ENCODE measurements at places on chromosomes 7 and 10. TPM values are rescaled to one million over a fixed set of nuclear protein-coding genes. Genes with fewer than 3 reads are reported as not detected.

- no peak for DNase-seq
Observed at GRCh38 chr7:43938892-43939482, 12.8 kb downstream of the UBE2D4 start.

GRCh38 chr10:33460505-33461294 is 126.2 kb upstream of the NRP1 start:
- DNase-seq: no peak

GRCh38 chr7:140003913-140004382 is 58.8 kb downstream of the PARP12 start:
- DNase-seq: peak; percentile 51

GRCh38 chr7:50727072-50727471 is 55.6 kb downstream of the GRB10 start:
- DNase-seq: no peak

DNA sequence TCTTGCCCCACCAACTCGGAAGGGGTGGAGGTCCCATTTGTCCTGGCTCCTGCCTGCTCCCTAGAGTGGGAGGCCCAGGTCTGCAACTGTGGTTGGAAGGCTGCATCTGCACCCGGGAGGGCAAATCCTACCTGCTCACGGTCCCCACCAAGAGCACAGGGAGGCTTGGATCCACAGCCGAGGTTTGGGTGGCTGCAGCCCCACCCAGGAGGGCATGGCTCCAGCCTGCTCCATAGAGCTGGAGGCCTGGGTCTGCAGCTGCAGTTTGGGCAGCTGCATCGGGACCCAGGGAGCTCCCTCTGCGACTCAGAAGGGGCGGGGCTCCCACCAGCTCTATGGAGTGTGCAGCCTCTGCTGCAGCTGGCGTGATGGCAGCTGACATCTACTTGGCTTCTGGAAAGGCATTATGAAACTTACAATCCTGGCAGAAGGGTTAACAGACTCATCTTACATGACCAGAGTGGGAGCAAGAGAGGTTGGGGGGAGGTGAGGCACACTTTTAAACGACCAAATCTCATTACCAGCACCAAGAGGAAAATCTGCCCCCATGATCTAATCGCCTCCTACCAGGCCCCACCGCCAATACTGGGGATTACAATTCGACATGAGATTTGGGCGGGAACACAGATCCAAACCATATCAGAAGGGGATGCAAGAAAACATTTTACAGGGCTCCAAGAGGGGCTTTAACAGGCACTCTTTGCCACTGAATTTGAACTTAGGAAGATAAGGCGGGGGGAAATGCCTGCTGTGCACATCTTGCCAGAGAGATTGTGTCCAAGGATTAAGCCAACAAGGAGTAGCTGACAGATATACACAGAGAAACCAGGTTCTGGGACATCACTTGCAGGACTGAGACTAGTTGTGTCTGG is 8.2 kb upstream of the BLVRA start:
- no peak for DNase-seq

- DNase-seq: no peak
Observed at GRCh38 chr10:110399106-110399964, 94.6 kb upstream of the SMNDC1 start.

DNA sequence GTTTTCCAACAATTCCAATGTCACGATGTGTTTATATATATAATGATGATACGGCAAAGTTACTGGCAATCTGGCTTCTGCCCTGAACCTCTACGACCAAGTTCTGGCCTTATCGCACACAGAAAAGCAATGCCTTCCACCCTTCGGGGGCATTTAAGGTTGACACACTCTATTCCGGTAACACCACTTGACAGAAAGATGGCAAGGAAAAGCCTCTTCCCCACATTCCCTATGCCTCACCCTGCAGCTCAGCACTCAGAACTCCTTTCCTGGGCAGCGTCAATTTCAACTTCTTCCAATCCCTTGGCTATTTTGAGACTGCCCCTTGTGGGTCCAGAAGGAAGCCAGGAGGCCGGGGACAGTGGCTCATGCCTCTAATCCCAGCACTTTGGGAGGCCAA is 2.5 kb upstream of the ADRB1 start:
- no peak for DNase-seq

DNA sequence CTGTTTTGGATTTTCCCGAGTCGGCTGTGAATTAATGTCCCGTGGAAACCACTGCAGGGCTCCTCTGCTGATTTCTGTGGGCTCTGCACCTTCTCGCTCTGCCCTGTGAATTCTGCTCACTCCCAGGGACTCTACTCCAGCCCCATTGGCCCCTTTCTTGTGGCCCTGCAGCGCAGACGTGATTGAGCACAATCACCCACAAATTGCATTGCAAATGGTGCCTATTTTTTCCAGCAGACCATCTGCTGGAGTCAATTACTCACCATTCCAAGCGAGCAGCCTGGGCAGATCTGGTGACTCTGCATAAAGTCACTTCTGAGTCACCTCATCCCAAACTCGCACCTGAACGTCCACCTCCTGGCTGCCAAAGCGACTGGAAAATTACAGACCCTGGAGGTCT is 235.8 kb downstream of the PAXIP1 start:
- DNase-seq: no peak

DNA sequence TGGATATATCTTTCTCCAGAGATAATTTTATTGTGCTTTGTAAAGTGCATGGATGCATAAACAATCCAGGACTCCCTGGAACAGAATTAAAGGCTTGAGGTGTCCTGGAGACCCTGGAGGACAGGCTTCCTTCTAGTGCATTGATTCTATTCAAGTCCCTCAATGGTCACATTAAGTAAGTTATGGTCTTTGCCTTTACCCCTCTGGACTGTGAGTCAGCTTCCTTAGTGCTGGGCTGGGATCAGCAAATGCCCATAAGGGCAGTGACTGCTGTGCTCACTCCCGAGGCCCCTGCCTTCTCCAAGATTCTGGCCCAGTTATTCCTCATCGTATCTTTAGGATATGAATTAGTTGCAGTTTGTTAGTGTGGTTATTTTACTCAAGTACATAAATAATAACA is 178.7 kb upstream of the PRSS58 start:
- DNase-seq: no peak

DNA sequence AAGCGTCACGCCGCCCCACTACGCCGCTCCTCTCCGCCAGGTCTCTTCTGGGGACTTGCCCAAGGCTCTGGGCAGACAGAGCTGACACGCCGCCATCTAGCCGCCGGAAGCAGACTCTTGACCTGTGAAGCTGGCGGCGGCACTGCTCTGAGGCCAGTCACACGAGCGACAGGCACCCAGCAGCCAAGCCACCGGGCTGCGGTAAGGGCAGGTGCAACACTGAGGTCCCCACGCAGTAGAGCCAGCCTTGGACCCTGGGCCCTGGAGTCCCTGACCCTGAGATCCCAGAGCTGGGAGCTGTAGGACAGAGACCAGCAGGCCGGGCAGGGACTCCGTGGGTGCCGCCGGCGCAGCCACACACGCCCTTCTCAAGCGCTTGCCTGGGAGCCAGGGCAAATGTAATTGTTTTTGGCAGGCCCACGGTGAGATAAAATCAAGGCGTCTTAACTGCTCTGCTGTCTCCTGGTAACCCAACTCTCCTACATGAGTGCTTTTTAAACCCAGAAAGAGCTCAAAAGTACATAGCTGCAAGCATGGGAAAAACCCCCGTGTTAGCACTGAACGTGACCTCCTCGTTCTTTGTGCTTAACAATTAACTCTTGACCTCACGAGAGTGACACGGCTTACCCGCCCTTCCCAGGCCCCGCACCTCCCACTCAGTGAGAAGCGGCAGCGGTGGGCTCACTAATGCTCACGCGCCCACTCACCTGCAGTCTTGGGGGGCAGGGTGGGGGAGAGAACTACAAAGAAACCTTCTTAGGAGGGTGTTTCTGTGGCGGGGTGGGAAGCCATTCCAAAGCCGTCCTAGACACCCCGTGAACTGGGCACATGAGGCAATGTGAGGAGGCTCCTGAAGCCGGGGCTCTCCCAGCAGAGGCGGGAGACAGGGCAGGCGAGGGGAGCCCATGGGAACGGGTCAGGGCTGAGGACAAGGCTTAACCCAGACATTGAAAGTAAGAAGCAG is 8.5 kb downstream of the GPER1 start:
- no peak for DNase-seq

DNA sequence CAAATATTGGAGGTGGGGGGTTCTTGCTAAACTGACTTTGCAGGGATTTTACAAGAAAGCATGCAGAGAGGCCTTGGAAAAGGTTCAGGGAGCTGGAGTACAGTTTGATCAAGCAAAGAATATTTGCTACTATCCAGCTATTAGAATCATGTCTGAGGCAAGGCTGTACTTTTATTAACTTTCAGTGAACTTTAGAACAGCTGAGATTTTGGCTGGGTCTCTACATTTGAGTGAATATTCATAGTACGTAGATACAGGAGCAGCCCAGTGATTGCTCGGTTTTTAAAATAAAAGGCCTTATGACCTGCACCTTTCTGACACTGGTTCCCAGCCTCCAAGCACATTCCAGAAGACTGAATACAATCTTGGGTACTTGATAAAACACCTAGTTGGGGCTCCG is 496.8 kb upstream of the AKR1E2 start:
- DNase-seq: no peak

- no peak for DNase-seq
Observed at GRCh38 chr10:83083831-83084230, 1055.5 kb upstream of the GHITM start.

- DNase-seq: peak; percentile 92
Observed at GRCh38 chr7:138459413-138460175, 465 bp upstream of the TRIM24 start.

- DNase-seq: peak; percentile 49
Observed at GRCh38 chr10:63115732-63116383, 17.3 kb upstream of the NRBF2 start.

DNA sequence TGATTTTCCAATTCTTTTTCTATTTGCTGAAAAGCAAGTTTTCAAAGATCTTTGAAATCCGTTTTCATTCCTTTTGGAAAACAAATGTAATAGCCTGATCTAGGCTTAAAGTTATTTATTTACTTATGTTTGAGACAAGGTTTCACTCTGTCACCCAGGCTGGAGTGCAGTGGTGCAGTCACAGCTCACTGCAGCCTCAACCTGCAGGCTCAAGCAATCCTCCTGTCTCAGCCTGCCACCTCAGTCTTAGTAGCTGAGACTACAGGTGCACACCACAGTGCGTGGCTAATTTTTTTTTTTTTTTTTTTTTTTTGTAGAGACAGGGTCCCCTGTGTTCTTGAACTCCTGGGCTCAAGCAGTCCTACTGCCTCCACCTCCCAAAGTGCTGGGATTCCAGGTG is 4.6 kb downstream of the ST7 start:
- no peak for DNase-seq

- no peak for DNase-seq
Observed at GRCh38 chr7:5217396-5217795, 27.4 kb downstream of the WIPI2 start.

DNA sequence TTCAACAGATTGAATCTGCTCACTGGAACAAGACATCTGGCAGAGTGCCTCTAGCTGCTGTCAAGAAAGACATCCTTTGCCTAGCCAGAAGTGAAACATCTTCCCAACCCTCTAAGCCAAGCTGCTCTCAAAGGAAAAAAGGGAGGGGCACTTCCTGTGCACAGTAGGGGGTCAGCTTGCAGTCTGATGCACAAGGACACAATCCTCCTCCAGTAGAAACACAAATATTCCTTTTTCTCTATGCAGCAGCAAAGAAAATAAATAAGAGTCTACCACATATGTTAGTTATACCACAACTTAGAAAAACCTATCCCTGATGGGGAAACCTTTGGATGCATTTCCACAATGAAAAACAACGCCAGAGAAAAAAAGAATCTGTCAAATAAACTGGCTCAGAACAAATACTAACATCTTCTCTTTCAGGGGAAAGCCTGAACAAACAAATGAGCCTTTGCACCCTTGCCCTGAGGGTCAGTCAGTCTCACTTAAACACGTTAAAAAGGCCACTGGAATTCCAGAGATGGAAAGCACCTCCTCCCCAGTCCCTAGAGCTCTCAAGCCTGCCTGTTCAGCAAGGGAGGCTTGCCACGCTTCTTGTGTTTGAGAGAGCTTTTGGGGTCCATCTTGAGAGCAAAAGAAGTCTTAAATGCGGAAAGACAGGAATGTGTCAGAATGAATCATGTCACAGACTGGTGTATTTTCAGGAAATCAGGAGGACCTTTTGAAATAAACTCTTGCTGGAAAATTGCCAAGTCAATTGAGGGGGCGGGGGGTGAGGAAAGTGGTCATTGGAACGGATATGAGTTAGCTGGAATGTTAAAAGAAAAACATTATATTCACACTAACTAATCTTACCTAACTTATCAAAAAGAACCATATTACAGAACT is 7.5 kb downstream of the LAMB1 start:
- no peak for DNase-seq

- DNase-seq: peak; percentile 60
Observed at GRCh38 chr7:32204361-32205018, 134.3 kb upstream of the PDE1C start.

GRCh38 chr10:3901370-3901769 is 116.4 kb upstream of the KLF6 start:
- no peak for DNase-seq

DNA sequence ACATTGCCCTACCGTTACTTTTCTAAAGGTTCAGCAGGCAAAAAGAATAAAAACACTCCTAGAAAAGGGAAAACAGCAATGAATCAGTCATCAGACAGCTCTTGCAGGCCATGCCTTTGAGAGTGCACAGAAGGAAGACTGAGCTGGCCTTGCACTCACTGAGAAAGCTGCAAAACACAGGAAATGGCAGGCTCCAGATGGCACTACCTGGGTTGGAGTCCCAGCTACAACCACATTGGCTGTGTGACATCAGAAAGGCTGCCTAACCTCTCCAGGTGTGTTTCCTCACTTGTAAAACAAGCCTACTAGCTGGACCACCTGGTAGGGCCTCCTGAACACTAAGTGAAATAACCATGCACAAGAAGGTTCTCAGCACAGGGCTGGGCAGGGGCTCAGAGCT is 113.7 kb downstream of the SFMBT2 start:
- no peak for DNase-seq

DNA sequence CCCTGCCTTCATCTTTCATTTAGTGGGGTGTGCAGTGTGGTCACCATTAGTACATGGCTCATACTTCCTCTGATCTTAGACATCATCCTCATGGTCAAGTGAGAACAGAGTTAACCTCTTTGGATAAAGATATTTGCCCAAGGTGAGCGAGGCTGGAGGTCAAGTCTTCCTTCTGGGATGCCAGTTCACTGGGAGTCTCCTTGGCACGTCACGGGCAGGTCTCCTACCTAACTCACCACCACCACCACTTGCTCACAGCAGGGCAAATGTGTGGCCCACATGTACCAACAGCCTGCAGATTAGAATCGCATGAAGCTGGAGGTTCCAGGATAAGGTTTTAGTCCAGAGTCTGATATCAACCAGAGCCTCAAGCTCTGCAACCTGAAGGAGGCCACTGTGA is 164.6 kb downstream of the USP6NL start:
- no peak for DNase-seq

The SLIT1 gene
- 10.6 TPM for total RNA-seq

The AKR1C1 gene
- 5.7 TPM for total RNA-seq

The KAZALD1 gene
- total RNA-seq: 2.9 TPM

The NOLC1 gene
- 111 TPM for total RNA-seq

The COL1A2 gene
- total RNA-seq: 110 TPM

The ZYX gene
- total RNA-seq: 64.7 TPM

The AKR1C3 gene
- not detected for total RNA-seq

The OR2A1 gene
- total RNA-seq: 0.19 TPM

The CTBP2 gene
- 127 TPM for total RNA-seq

The C10orf71 gene
- total RNA-seq: not detected

The MYH16 gene
- not detected for total RNA-seq

The OPN1SW gene
- total RNA-seq: not detected

Data from neural crest cell (in vitro differentiated cells).